ENCODE measurements at places on chromosomes 6 and 20.

DNA sequence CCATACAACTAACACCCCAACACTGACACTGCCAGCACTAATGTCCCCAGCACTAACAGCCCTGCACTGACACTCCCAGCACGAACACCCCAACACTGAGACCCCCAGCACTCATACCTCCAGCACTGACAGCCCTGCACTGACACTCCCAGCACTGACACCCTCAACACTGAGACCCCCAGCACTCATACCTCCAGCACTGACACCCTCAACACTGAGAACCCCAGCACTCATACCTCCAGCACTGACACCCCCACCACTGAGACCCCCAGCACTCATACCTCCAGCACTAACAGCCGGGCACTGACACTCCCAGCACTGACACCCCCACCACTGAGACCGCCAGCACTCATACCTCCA is 57.2 kb downstream of the ERMARD start:
- DNase-seq: no peak

DNA sequence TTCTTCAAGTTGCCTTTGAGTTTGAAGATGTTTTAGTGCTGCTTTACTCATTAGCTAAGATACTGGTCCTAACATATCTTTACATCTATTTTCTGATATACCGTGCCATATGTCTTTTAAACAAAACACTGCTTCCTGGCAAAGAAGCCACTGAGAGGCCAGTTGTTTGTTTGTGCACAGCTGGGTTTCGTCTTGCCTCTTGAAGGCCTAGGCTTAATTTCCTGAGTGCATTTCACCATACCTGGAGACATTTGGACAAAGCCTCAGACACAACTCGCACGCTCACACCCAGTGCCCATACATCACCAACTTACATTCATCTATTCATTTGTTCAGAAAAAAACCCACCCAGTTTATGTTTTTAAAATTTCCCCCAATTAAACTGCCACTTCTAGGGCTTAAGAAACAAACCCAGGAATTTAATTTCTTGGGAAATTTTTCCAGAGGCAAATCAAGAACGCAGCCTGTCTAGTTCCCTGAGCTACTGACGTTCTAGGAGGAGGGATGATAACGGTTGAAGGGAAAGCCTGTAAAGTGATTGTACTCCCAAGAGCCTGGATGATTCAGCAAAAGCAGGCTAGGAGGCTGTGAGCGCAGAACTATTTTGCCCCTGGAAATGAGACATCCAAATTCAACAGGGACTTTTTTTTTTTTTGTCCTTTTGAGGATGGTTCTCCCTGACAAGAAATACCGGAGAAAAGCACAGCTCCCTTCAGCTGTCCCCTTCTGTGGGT is 77.7 kb downstream of the OLIG3 start:
- DNase-seq: no peak

GRCh38 chr20:63467294-63468083 is 5.0 kb downstream of the KCNQ2 start:
- DNase-seq: no peak

DNA sequence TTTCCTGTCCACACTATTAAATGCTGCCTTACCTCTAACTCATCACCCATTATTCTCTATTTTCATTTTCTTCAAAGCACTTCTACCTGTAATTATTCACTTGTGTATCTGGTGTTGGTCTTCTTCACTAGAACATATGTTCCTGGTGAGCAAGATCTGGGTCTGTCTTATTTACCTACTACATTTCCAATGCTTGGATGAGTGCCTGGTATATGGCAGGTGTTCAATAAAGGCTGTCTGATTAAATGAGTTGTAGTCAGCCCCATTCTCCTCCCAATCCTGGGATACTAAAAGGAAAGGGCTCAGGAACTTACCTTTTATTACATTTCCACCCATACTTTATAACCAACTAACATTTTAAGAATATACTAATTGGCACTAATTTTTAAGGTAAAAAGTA is 61.0 kb downstream of the CEP162 start:
- no peak for DNase-seq

DNA sequence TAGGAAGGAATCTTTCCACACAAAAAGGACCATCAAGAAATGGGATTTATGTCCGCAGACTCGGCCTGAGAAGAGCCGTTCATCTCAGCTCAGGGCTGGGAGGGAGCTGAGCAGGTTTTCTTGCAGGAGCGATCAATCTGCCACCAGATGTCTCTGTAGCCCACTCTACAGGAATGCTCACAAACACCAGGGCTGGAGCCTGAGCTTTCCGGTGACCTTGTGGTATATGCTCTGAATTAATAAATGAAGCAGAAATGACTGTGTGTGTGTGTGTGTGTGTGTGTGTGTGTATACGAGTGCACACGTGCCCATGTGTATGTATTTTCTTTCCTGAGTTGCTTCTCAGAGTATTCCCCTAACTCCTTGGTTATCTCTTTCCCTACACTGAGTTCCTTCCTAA is 12.0 kb downstream of the CD83 start:
- no peak for DNase-seq

- no peak for DNase-seq
Measured at GRCh38 chr20:63702036-63702665, 5.6 kb downstream of the ARFRP1 start.

GRCh38 chr20:62230276-62230675 is 8.0 kb upstream of the OSBPL2 start:
- DNase-seq: no peak

Data from NCI-H187 treated with DMSO at 0.1 percent for 48 hours (cell line).